ENCODE measurements at places on chromosomes 12 and 14. TPM values are rescaled to one million over a fixed set of nuclear protein-coding genes. Genes with fewer than 3 reads are reported as not detected.
A peak's percentile ranks its signal among the peaks of the same experiment; 100 is the strongest.

DNA sequence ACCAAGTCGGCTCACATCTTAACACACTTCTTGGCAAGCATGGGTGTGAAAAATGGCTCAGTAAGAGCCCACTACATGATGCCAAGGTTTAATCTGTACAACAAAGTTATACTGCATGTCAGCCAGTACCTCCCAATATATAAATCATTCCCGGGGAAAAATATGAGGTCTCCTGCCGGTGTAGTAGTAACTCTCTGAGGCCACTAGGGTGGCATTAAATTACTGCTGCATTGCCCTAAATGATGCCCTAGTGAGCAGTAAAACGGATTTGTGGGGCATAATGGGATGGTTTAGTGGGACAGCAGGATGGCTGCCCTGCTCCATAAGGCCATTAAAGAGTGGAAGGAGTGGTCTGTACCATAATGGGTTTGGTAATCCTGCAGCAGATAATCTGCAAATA is 267.7 kb downstream of the MED13L start:
- DNase-seq: no peak

DNA sequence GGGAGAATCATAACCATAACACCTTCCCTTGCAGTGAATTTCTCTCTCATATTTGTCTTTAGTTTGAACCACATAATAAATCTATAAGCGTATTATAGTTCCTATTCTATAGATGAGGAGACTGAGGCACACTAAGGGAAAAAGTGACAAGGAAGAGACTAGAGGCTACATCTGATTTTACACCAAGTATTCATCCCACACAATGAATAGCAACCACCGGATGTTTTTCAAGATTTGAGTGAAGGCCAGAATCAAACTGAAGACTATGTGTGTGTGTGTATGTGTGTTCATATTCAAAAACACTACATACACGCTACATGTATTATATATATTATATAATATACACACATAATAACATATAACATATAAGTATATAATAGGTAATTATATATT is 4.7 kb downstream of the ASB2 start:
- no peak for DNase-seq

DNA sequence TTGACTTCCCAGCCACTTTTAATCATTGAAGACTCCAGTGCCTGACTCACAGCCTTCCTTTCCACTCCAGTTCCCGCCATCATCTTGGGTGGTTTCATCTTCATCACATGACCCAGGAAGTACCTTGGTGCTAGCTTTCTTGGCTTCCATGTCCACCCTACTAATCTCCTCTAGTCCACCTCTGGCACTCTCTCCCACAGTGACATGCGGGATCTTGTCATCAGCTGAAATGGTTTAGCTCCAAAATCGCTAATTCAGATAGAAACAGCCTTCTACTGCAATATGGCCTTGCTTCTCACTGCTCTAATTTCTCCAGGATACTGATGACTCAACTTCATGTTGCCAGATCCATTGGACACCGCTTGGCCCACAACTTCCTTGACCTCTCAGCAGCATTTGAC is 24.5 kb downstream of the WDR20 start:
- peak; percentile 46 for DNase-seq

Gene INHBE
- total RNA-seq: 0.99 TPM

DNA sequence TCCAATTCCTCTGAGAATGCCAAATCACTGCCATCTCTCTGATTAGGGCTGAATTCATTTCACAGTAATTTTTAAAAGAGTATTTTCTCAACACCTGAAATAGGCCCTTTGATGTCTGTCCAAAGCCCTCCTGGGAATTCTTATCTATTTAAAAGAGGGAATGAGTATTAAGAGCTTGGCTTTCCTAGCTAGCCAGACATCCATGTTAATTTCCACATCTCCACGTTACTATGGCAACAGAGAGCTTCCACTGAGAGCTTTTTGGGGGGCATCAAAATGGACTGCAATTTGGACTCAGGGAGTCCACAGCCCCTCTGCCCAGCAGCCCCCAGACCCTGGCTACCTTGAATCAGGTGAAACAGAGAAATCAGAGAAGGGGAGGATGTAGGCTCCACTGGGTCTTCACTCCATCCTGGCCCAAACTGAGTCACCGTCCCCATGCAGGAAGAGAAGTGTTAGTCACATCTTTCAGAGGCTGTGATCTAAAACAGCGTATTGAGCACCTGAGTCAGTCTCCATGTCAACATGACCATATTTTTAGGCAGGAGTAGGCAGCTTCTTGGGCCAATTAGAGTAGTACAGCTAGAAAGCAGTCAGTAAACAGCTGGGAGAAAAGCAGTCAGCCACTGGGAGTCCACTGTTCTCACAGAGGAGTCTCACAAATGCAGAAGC is 7.0 kb upstream of the FICD start:
- no peak for DNase-seq

Gene KIF26A
- not detected for total RNA-seq

Gene ZFYVE26
- 24.3 TPM for total RNA-seq

DNA sequence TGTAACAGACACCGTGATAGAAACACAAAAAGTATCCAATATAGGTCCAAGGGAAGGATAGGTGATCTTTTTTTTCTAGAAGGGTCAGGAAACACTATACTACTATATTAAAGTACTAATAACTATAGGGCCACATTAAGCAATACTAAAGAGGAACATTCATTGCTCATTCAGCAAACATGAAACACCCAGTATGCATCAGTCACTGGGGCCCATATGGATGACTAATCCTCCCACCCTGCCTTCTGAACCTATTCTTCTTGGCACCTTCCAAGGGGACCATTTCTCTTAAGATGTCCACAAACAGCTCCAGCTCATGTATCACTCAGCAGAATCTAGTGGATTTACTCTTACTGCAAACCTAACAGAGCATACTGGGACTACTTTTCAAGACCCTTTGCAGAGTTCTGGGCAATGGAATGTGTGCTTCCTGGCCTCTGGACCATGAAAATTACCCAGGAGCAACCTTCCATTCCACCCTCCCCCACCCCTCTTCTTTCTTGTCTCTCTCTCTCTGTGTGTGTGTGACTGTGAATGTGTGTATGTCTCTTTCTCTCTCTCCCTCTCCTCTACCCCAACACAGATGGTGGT is 187.9 kb downstream of the EPS8 start:
- DNase-seq: peak; percentile 91

- no peak for DNase-seq
These were observed 220.3 kb upstream of the ARID2 start for GRCh38 chr12:45509187-45509586.

DNA sequence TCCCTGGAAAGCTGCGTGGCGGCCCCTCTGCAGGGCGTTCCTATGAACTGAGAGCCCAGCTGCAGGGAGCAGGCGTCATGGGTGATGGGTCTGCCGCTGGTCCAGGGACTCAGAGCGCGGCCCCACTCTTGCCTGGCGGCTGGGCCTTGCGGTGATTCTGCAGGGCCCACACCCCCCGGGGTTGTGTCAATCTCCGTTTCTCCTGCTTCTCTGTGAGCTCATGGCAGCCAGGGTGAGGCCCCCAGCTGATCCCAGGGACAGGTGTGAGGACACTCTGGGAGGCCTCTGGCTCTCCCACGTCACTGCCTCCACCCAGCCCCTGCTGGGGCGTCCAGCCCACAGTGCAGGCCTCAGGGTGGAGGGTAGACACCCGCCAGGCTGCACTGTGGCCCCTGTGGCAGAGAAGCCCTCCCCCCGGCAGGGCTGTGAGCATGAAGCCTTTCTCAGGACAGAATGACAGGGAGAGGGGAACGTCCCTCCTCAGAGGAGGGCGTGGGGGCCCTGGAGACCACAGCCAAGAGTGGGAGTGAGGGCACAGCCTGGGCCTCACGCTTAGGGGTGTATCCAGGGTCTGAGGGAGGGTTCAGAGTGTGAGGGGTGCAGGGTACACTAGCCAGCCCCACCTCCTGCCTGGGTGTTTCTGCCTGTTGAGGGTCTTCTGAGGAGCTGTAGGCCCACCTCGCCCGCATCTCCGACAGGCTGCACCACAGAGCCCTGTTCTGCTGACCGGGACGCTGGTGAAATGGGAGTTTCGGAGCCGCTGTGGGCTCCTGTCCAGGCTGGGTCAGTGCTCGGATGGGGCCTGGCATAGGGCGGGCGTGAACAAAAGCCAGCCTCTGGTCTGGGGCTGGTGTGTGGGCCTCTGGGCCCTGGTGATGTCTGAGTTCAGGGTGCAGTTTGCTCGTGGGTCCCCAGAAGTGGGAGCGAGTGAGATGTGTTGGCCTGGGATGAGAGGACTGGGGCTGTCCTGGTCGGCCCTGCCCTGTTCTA is 26.7 kb upstream of the CRIP2 start:
- no peak for DNase-seq

- DNase-seq: no peak
These were observed 3.1 kb downstream of the NUMB start for GRCh38 chr14:73455294-73455693.

Gene SRRM4
- not detected for total RNA-seq

DNA sequence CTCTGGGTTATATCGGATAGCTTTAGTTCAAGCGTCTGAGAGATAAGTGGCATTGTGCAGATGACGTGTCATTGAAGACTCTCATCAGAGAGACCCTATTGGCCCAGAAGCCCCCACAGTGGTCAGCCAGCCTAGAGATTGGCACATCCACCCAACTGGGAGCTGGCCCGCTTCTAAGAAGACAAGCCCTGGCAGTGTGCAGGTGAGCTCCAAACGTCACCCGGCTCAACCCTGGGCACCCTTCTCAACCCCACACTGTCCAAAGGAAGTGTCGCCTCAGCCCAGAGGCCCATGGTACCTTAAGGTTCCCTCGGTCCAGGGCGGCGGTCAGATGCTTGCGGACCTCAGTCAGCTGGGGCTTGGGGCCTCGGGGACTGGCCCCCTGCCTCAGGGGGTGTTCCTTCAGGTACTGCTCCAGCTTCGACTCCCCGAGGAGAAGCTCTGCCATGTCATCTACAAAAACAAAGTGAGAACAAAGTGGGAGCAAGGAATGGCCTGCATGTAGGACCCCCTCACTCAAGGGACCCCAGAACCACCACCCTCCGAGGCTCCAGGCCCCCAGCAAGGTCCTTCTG is 30.3 kb downstream of the TTC7B start:
- DNase-seq: no peak

DNA sequence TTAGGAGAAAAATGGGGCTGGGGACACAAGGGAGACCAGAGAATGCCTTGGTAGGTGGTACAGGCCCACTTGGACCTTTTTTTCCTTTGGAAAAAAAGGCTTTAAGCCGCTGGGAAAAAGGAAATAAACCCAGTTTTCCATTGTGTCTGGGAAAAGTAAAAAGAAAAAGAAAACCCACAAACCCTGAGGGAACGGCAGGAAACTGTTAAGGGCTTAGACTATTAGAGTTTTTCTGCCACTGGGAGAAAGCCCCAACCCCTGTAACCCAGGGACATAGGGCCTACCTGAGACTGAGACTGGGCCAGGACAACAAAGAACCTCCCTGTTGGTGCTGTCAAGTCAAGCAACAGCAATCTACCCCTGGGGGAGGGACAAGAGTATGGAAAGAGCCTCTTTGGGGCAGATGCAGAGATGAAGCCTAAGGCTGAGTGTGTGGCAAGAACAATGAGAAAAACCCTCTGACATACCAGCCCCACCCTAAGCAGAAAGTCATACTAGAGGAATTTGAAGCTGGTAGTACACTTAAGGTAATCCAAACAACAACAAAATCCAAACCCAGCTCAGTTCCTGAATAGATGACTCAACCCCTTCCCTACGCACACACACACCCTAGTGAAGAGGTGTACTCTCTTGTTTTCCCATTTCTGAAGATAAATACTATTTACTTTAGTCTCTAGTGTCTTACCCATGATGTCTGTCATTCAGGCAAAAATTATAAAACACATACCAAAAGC is 22.8 kb downstream of the ATF1 start:
- peak; percentile 95 for DNase-seq

Gene HRK
- total RNA-seq: not detected

DNA sequence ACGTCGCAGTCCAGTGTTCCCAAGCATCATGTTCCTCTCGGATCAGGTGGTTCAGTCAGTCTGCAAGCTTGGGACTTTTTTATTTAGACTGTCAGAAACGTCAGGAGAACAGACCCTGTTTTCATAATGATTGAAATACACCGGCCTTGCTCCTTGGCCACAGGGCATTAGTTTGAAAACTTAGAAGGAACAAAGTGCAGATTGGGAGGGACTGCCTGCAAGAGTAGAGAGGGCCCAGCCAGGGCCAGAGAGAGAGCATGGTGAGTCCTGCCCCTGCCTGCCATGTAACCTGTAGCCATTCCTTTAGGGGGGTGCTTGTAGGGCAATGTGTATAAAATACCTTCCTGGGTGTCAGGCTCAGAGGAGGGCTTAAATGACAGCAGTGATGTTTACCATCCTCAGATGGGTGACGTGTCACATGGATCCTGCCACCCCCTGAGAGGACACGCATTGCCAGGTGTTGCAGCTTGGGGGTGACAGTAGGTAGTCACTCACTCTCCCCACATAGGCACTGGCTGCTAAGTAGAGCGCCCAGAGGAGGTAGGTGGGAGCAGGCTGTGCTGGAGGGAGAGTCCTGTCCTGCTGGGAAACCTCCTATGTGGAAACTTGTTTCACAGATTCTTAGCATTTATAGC is 45.7 kb downstream of the MMAB start:
- no peak for DNase-seq

Gene ITGB7
- total RNA-seq: 0.54 TPM

GRCh38 chr12:26441434-26441833 is 246.1 kb downstream of the SSPN start:
- no peak for DNase-seq

Gene PTGER2
- 1.6 TPM for total RNA-seq

Gene LMNTD1
- not detected for total RNA-seq

- DNase-seq: peak; percentile 24
These were observed 797 bp downstream of the SLC11A2 start for GRCh38 chr12:51025338-51025835.

DNA sequence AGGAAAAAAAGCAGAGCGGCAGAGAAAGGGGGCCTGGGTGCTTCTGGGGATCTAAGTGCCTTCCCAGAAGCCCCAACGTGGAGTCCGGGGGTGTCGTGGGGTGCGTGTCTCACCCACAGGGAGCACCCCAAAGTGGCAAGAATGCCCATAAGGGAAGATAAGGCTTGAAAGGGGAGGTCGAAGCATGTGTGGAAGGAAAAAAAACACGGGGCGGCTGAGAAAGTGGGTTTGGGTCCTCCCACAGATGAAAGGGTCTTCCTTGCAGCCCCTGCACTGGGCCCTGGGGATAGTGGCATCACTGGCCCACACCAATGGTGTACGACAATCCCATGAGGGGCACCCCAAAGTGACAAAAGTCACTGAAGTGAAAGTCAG is 275.5 kb downstream of the ALG10 start:
- DNase-seq: no peak

DNA sequence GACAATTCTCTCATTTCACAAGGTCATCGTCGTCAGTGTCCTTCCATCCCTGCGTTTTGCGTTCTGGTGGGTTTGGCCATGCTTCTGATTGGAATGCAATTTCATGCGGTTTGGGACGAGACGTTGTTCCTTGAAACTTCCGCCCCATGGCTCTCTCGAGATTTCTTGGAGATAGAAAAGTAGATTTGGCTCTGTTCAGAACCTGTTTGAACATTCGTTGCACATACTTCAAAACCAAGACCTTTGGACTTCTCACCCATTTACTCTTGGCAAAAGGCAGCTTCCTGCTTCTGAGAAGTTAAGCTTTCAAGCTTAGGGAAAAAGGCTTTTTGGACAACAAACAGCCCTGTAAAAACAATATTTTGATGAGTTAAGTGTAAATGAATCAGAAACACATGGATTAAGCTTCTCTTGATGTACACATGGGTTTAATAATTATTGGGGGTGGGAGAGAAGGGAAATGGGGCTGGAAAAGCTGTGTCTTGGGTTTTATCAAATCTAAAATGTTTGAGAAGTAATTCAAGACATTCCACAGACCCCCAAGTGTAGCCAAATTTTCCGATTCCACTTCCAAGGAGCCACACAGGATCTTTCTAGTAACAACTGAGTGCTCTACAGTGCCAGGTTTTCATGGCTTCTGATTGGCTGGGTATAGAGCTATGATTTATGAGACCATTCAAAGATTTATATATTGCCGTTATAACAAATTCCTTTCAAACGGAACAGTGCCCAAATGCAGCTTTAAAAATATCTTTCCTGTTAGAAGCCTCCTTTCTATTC is 467.2 kb downstream of the MED13L start:
- DNase-seq: no peak

All from fibroblast of the aortic adventitia (primary cell).